ENCODE measurements at places on chromosomes 2 and 18. TPM values are rescaled to one million over a fixed set of nuclear protein-coding genes. Genes with fewer than 3 reads are reported as not detected.
A peak's percentile ranks its signal among the peaks of the same experiment; 100 is the strongest.

GRCh38 chr2:22520369-22521288, 864.4 kb upstream of the KLHL29 start:
- DNase-seq, result no peak

DNA sequence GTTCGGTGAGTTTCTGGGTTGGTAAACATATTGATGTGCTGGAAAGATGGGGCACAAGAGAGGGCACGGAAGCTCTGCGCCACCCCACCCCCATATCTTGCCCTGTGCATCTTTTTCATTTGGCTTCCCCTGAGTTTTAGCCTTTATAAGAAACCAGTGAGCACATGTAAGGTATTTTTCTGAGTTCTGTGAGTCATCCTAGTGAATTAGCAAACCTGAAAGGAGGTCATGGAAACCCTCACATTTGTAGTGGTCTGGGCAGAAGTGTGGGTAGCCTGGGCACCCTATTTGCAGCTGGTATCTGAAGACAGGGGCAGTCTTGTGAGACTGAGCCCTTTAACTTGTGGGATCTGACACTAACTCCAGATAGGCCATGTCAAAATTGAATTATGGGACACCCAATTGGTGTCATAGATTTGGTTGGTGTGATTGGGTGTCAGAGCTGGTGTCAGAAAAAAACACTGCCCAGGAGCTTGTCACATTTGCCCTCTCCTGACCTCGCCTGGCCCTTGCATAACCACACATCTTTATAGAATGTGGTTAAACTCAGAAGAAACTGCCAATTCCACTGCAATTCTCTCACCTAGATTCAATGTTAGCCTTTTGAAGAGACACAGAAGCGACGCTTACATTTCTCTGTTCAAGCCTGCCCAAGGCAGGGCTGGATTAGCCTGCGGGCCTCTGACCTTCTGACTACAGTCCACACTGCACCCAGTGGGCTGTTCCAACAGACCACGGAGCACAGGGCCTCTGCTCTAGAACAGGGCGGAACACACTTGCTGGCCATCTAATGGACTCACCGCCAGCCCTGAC, 12.0 kb upstream of the GALM start:
- DNase-seq, result no peak

DNA sequence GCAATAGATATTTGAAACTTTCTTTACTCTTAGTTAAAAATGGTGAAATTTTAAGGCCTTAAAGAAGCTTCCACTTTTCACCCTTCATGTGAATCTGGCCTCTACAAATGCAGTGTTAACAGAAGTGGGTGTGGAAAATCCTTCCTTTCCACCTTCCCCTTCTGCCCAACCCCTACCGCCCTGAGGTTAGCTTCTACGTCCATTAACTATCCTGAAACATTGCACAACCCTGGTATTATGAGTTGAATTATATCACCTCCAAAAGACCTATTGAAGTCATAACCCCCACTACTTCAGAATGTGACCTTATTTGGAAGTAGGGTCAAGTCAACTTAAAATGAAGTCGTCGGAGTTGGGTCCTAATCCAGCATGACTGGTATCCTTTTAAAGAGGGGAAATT, 80.8 kb upstream of the ACSL3 start:
- no peak for DNase-seq

DNA sequence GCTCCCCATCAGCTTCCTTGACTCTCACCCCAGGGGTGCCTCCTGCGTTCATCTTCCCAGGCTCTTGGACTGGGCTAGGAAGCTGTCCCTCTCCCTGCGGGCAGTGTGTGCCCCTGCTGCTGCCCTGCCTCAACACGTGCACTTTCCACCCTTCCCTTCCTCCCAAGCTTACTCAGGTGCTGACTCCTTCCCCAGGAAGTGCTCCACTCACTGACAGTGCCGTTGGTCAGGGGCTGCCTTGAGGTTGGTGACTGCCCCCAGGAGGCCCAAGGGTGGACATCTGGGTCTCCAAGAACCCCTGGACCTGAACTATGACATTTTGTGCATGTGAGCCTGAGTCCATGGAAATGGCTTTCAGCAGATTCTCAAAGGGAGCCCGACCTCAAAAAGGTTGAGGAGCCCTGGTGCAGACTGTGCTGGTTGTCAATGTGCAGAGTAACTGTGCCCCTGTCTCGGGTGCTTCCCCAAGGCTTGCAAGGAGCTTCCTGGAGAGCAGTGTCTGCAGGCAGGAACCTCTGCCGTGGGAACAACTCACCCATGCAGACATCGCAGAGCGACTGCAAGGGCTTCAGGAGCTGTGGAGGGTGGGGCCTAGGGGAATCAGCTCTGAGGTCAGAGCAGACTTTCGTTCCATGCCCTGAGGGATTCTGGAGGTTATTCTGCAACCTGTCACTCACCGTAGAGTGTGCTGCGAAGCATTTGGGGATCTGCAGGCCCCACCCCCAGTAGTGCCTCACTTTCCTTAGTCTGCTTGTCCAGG, 116.5 kb upstream of the MCFD2 start:
- DNase-seq, result peak; percentile 12

DNA sequence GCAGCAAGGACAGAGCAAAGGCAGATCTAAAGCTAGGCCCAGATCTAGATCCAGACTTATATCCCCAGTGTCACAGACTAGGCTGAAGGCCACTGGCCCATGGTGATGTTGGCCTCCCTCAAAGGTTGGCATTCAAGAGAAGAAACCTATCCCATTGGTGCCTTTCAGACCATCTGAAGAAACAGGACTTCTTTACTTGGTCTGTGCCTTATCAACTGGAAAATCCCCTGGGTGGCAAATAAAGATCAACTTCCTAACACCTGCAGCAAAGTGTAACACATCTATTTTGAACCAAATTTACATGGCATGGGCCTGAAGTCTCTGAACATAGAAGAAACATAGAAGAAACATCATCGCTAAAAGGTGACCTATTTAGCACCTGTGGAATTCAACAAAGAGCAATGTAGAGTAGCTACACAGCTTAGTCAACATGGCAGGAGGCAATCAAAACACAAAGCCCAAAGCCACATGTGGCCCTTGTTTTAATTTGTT, 35.8 kb downstream of the METTL4 start:
- no peak for DNase-seq

- DNase-seq, result no peak
Measured at GRCh38 chr2:239918749-239919148, 106.4 kb downstream of the NDUFA10 start.

GRCh38 chr2:73003027-73003426, 68.5 kb downstream of the SFXN5 start:
- no peak for DNase-seq

- no peak for DNase-seq
Measured at GRCh38 chr2:784753-785152, 107.5 kb upstream of the TMEM18 start.

DNA sequence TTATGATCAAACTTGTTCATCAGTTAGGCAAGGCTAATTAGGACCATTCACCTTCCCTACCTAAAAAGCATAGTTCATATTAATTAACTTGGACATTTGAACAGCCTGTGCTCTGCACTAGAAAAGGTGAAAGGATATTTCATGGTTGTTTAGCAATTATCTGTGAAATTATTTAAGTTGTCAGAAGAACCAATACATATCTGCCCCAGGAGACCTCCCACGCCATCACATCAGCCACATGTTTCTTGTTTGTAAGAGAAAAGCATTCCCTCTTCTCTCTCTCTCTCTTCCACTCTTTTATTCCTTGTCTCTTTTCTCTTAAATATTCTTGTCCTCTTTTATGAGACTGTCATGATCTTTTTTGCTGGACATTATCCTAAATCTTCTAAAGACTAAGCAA, 282.0 kb upstream of the RND3 start:
- DNase-seq, result no peak

- no peak for DNase-seq
Measured at GRCh38 chr18:47986620-47987387, 56.3 kb upstream of the SMAD2 start.

GRCh38 chr2:204177977-204178522, 241.5 kb downstream of the ICOS start:
- DNase-seq, result peak; percentile 13

DNA sequence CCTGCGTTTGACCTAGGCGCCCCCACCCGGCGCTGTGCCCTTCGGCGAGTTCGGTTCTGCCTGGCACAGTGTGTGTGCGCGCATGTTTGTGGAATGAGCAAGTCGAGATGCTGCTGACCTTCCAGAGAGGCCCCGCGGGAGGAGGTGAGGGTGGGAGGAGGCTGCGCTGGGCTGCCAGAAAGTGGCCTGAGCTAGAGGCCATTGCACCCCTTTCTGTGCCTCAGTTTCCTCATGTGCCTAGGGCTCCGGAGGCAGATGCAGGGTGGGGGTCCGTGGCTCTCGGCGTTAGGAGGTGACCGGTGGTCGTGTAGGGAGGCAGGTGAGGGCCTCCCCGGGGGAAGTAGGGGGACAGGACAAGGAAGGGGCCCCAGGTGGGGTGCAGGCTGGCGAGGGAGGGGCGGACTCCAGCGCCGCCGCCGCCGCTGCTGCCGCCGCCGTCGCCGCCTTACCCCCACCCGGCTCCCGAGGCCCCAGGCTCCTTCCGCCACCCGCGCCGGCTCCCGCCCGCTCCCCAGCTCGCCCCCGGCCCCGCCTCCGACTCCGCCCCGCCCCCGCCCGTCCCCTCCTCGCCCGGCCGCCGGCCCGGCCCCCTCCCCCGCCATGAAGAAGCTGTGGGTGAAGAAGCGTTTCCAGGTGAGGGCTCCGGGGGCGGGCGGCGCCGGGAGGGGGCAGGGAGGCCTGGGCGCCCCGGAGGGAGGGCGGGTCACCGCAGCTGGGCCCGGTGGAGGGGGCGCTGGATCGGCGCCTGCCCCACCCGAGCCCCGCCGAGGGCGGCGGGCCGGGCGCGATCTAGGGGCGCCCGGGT, 7.0 kb downstream of the SPEG start:
- DNase-seq, result no peak

DNA sequence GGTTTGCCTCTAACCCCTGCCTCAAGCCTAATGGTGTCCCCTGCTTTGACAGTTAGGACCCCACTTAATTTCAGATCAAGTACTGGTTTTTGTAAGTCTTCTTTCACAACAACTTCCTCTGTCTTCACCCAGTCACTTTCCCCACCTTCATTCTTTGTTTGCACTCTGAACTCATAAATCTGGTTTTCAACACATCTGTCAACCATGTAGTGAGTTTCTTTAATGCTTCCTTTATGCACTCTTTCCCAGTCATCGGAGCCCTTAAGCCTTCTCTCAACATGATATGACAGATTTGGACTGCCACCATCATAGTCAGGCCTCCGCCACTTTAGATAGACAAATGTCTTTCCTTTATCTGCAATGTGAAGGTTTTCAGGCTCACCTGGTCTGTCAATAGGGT, 109.1 kb downstream of the PLEKHA3 start:
- no peak for DNase-seq

ELOA2 gene
- not detected for total RNA-seq

CCDC150 gene
- 3.9 TPM for total RNA-seq

UCN gene
- total RNA-seq, result 0.40 TPM

NR4A2 gene
- total RNA-seq, result 0.20 TPM
